ENCODE measurements at places on chromosomes 2 and 18.

DNA sequence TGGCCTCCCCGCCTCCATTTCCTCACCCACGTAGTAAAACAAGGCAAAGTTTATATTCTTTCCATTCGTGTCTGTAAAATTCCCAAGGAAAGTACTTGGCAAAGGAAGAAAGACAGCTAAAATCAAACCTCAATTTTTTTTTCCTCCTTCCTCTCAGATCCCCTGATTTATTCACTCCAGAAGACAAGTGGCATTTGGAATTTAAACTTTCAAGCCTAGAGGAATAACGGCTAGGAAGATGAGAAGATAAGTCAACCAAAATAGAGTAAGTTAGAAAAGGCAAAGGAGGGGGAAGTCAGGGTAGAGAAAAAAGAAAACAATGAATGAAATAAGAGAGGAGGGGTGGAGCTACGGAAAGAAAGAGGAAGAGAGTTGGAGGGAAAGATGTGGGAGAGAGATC, 198.9 kb upstream of the PIK3C3 start:
- no peak for DNase-seq

DNA sequence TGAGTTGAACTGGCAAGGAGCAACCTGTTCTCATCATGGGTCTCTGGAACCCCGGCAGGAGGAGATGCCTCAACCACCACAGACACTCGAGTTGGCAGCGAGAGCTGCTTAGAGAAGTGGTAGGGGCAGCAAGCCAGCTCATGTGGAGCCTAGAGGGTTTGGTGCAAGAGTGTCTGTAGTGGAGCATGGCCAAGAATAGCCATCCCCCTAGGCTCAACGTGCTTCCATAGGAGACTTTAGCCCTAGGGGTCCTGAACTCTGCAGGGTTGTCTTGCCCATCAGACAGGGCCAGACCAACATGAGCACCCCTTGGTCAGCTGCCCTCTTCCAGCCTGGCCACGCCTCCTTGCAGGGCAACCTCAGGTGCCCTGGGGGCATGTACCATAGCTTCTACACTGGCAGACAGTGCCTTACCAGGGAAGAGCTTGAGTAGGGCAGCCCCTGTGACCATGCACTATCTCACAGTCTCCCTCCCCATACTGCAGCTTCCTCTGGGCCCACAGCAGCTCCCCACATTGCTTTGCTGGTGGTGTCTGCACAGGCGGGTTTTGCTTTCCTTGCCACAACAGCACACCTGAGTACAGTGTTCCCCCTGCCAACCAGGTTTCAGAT, 187.1 kb downstream of the EXOC6B start:
- no peak for DNase-seq

GRCh38 chr2:222242532-222242931, 56.3 kb downstream of the PAX3 start:
- no peak for DNase-seq

- DNase-seq: no peak
Measured at GRCh38 chr2:12416600-12416999, 300.1 kb upstream of the TRIB2 start.

DNA sequence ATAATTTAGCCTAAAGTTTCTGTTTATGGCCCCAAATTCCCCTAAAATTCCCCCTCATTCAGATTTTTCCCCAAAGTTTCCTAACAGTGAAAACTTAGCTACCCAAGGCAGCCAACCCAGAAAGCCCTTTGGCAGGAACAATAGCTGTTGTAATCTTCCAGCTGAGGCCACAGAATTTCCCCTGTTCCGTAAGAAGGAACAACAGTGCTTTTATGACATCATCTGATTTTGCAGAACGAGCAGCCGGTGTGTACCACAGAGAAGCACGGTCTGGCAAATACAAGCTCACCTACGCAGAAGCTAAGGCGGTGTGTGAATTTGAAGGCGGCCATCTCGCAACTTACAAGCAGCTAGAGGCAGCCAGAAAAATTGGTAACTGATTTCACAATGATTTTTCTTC, 6.3 kb downstream of the TNFAIP6 start:
- DNase-seq: no peak

GRCh38 chr2:11574176-11575046, 40.6 kb downstream of the GREB1 start:
- DNase-seq: no peak
